ENCODE measurements at places on chromosomes 7 and 10.
A peak's percentile ranks its signal among the peaks of the same experiment; 100 is the strongest.

GRCh38 chr10:110171032-110171431 lies 36.4 kb upstream of the MXI1 start:
- no peak for DNase-seq

DNA sequence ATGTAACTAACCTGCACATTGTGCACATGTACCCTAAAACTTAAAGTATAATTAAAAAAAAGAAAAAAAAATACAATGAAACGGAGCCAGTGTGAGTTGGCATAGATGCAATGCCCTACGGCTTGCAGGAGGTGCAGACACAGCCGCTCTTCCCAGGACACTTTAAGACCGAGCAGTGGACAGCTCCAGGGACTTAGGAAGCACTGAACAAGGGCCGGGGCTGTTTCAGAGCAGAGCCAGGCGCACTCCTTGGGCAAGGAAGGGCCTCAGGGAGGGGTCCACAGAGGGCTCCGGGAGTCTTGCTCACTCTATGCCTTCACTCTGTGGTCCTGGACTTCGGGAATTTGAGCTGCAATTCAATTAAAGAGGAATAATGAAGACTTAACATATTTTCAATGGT lies 355.3 kb downstream of the TCERG1L start:
- DNase-seq, result no peak

- peak; percentile 32 for DNase-seq
Measured at GRCh38 chr10:87093632-87094372, 841 bp downstream of the GLUD1 start.

DNA sequence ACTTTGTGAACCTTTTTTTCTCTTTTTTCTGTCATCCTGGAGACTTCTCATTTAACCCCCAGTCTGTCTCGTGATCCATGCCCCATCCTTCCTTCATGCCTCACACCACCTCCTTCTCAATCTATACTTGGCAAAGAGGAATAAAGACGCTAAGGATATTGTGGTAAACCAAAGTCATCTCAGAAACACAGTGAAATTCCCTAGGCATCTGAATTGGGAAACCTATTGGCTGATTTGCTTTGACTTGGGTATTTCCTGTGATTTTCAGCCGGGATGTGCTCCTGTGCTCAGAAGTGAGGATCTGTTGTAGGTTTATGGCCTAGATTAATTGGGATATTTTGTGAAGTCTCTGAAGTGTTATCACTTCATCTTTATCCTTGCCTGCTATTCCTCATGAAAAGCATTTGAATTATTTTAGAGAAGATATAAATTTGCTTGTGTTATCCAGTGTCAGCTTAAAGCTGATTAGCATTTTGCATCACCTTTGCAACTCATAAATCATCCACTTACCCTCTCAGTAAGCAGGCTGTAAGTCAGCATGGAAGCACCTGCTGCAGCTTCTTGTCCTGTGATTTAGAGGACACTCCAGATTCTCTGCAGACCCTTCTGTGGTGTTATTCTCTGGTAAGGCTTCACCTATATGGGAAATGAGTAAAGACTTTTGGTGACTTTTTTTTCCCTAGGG lies 138.0 kb downstream of the AUTS2 start:
- no peak for DNase-seq

DNA sequence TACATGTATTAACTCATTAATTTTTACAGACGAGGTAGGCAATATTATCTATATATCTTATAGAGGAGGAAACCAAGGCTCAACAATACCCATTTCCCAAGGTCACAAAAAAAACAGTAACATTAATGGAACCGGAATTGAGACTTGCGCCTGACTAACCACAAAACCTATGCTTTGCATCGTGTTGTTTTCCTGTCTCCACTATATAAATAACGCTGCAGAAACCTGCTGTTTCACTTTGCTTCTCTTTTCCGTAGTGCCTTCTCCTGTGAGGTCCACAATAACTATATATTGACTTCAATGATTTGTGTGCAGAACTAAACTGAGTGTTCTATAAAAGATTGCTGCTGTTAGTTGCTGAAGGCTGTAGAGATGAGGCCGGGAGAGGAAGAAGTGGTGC lies 97.7 kb upstream of the RPA3 start:
- DNase-seq, result no peak

DNA sequence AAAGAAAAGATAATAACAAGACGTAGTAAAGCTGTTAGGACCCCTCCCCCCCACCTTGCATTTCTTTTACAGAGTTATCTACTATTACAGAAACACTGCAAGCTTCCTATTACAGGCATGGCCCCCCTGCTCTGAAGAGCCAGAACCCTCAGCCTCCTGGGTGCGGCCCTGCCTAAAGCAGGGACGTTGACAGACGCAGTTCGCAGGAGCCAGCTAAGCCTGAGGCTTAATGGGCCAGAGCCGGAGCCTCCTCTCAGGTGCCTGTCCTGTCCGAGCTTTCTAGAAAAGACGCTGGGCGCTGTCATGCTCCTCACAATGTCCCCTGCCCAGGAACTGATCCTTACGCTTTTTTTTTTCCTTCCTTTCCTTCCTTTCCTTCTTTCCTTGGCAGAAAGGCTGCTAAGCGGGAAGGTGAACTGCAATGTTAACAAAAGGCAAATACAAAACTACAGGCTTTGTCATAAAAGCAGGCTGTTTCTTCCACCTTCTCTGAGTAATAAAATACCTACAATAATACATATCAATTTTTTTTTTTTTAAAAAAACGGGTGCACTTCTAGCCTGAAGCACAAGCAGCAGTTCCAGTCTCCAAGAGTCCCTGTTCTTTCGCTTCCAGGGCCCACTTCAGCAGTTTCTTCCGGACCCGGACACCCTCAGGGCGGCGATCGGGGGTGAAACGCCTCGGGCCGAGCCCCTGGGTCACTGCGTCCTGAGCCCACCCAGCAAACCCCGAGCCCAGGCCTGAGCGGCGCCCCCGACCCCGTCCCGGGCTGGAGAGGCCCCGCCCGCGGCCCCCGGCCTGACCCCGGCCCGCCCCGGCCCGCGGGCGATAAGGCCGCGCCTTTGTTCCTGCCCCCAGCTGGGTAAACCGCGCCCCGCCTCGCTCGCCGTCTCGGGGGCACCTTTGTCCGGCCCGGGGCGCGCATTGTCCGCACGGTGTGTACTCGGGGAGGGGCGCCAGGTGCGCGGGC lies 11.2 kb downstream of the MNX1 start:
- DNase-seq, result no peak

Measured in stimulated activated CD8-positive, alpha-beta memory T cell treated with anti-CD3 and anti-CD28 coated beads, Interleukin-2, amount 100 ng/mL, for 1 hour (primary cell).